ENCODE measurements at places on chromosomes 1 and 21.

DNA sequence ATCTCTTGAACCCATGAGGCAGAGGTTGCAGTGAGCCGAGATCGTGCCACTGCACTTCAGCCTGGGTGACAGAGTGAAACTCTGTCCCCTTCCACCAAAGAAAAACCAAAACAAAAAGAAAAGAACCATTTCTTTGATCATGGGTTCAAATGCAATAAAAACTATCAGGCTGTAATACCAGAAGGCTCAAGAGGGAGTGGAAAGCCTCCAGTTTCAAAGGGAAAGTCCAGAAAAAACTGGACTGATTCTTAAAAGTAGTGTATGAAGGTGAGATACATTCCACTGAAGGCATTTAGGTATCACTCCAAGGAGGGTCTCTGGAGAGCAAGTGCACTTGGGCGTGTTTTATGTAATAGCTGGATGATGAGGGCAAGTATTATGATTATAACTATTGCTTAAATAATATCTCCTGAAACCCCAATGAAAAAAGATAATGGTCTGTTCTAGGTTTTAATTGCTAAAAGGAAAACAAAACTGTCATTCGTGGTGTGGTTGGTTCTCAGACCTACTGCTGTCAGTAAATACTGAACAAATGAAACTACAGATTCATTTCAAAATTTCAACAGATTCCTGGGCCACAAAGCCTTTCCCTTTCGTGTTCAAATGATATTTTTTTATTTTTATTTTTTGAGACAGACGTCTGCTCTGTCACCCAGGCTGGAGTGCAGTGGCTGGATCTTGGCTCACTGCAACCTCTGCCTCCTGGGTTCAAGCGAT is 6.0 kb upstream of the CAMTA1 start:
- DNase-seq = no peak

DNA sequence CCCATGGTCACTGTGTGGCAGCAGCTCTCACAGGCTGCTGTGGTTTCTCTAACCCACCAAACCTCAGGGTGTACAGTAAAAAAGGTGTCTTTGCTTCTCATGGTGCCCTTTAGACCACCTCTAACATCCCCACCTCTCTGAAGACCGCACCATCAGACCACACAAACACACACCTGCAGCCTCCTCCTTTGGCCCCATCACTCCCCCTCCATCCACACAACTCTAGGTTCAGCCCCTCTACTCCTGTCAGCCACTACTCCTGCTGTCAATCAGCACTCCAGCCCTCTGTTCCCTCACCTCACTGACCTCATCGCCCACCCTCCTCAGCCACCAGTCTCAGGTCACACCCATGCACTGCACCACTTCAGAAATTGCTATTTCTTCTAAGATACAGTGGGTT is 7.5 kb downstream of the ZNF692 start:
- no peak for DNase-seq

- no peak for DNase-seq
Observed at GRCh38 chr1:245768596-245768995, 613.8 kb downstream of the KIF26B start.

GRCh38 chr1:185786524-185786923 is 52.3 kb downstream of the HMCN1 start:
- DNase-seq = no peak

DNA sequence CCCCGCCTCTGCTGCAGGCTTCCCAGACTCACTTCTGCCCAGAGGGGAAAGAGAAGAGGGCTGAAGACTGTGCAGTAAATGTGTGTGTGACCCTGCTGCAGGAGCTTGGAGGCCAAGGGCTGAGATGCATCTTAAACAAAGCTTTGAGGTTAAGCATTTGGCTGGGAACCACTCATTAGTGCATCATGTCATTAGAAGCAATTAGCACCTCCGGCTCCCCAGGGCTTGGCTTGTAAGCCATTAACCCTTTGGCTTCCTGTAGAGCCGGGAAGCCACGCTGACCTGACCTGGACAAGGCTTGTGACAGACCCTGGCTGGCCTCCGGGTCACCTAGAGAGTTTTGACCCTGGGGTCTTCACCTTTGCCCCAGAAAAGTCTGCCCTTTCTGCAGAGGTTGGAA is 77.0 kb downstream of the CSMD2 start:
- no peak for DNase-seq

DNA sequence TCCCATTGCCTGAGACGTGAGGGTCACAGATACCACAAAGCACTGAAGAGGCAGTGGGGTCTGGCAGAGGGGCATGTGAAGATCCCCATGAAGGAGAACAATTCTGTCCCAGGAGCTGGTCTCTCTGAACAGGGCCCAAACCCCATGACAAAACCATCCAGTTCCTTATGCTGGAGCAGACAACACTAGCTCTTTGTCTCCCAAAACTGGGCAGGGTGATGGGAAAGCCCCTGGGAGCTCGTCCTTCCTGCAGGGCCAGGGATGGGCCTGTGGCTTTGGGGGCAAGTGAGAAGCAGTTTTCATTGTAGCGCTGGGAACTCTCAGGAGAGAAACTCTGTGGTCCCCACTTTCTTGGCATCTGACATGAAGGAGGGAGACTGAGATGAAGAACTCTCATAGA is 8.8 kb downstream of the ETV3L start:
- DNase-seq = no peak

GRCh38 chr1:109895720-109896504 is 14.7 kb upstream of the CSF1 start:
- peak; percentile 14 for DNase-seq

DNA sequence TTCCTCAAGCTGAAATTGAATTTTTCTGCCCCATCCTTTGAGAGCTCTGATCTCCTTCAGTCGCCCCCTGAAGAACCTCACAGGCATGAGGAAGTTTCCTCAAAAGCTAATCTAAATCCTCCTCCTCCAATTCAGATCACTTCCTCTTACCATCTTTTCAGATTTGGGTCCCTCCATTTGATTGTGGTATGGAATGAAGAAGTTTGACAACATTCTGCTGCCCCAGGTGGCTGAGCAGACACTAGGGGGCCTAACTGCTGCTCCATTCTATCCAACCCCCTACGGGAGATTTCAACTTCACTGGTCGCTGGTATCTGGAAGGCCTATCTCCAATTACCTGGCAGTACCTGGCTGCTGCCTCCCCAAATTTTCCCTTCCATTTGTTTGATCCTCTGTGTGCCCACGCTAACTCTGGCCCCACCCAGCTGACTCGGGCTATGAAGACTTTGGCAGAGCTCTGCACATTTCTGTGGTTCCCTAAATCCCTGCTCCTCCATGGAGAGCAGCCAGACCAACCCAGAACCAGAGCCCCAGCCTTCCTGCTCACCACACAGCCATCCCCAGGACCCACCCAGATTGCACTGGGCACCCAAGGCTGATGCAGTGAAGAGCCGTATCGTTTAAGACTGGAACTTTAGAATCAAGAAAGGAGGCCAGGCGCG is 7.8 kb downstream of the IRF6 start:
- DNase-seq = no peak

DNA sequence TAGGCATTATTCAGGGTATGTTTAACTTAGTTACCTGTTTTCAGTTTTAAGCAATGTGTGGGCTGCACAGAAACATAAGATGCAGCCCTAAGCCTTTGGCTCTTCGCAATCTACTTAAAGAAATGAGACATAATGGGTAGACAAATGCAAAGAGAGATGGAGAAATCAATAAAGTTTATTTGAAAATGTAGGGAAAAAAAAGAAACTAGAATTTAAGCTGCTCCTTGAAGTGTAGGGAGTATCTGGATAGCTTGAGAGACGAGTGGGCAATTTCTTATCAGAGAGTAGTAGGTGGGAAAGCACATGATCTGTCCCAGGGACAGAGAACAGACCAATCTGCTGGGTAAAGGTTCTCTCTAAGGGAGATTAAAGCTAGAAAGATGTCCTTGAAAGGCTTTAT is 8.9 kb downstream of the WNT2B start:
- no peak for DNase-seq

DNA sequence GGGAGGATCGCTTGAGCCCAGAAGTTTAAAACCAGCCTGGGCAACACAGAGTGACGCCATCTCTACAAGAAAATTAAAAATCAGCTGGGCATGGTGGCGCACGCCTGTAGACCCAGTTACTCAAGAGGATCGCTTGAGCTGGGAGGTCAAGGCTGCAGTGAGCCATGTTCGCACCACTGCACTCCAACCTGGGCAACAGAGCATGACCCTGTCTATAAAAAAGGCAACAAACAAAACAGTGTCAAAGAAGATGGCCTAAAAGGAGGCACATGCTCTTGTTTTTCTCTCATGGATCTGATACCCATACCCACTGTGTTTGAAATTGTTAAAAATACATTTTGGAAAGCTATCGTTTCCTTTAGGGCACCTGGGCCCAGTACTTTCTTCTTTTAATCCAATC is 191.7 kb downstream of the SLC45A1 start:
- no peak for DNase-seq

DNA sequence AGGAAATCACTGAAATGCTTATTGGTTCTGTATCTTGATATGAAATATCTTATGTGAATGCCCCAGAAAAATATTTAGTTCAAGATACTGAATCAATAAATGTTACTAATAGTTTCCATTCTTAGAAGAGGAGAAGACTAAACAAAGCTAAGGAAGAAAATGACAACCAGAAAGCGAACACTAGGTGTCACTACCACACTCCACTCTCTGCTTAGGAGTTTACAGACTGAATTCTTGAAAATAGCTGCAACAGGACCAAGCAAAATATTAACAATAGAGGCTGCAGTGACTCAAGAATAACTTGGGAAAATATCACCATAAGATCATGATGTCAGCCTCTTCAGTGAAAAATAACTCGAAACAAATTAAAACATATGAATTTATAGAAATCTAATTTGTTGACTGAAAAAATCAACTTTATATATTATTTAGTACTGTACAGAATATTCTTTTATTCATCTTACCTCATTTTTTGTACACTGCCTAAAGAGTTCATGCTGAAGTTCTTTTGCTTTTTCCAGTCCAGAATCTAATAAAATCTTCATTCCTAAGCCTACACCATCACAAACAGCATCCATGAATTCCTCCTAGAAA is 61.6 kb downstream of the KIF14 start:
- peak; percentile 67 for DNase-seq

DNA sequence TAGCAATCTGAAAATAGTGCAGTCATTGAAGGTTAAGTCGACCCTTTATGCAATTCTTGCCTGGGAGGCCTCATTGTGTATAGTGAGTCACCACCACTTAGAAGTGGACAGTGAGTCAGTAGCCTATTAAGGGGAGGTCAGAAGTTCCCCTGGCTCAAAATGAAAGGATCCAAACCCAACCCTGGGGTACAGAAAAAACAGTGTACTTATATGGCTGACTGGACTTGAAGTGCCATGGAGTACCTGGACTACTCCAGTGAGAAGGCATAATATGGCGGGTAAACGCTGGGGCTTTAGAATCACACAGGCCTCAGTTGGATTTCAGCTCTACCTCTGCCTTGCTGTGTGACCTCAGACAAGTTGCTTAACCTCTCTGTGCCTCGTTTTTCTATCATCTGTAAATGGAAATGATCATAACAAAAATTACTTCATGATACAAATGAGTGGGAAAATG is 2.2 kb upstream of the BCL9 start:
- DNase-seq = peak; percentile 97

GRCh38 chr1:87941337-87941946 is 612.8 kb downstream of the LMO4 start:
- no peak for DNase-seq

DNA sequence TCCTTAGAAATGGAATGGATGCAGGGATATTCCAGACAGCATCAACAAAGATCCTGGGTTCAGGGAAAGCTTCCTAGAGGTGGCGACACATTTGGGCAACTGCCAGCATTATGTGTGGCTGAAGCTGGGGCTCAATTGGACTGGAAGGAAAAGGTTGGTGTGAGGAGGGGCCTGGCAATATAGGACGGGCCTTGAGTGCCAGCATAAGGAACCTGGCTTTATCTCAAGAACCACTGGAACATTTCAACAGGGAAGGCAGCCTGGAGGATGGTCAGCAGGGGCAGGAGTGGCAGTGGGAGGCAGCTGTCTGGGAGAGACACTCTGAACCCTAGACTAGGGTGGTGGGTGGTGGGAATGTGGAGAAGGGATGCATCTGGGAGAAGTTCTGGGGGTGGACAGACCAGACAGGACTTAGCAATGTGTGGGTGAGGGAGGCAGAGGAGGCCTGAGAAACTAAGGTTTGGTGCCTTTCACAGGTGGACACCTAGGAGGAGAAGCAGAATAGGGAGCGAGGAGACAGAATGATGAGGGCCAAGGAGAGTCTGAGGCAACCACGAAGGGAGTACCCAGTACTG is 3.5 kb downstream of the SH3BGRL3 start:
- no peak for DNase-seq

DNA sequence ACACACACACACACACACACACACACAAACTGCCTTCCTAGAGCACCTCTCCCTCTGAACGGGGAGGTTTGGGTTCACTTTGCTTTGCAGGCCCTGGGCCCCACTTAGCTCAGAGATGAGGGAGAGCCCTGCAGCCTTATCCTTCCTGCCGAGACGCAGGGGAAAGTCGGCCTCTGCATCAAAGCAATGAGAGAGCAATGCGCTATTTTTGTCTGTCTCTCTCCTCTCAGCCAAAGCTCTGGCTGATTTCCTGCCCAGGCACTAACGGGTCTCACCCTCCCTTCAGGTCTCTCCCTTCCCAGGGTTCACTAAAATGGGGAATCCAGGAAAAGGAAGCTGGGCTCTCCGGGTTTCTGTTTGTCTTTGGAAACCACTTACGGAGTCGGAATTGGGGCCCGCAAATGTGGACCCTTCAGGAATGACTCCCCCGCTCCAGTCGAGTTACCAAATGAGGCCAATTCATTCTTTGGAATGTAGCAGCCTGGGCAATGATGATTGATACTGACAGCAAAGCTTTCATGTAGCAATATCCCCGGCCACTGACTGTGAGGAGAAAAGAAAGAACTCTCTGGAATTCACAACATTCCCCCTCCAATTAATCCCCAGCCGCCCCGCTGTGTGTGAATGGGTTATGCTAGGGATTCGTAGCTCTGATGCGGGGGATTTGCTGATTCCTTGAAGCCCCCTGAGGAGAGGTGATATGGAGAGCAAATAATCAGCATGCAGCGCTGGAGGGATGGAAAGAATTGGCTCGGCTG is 61.5 kb upstream of the WLS start:
- DNase-seq = no peak

DNA sequence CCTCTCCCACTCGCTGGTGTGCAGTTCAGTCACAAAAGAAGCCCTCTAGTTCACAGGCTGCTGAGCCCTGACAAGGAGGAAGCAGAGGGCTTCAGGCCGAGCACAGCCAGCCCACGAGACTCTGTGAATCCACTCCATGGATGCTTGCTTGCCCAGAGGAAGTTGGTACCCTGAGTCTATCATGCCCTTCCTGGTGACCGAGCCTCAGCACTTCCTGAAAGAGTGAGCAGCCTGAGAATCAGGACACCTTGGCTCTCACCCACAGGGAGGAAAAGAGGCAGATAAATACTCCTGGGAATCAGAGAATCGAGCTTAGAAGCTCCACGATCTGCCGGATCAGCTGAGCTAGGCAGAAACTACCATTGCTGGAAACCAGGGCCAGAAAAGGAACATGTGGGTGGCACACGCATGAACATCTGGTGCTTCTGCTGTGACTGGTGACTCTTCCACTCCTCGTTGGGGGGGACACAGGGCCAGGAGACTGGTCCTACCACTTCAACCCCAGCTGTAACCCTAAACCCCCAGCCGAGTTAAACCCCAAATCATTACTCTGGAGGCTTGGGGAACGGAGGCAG is 376.3 kb upstream of the CAMK1G start:
- no peak for DNase-seq

Measured in ACHN (cell line).